ENCODE measurements at places on chromosomes 7 and 10. TPM values are rescaled to one million over a fixed set of nuclear protein-coding genes. Genes with fewer than 3 reads are reported as not detected.

Gene RASA4
- 33.9 TPM for total RNA-seq

Gene PLXNA4
- 8.2 TPM for total RNA-seq

Gene SCIN
- total RNA-seq: 3.1 TPM

Gene SPDYE11
- total RNA-seq: not detected

Gene SLC18A3
- not detected for total RNA-seq

Gene TLL2
- total RNA-seq: 0.30 TPM

Gene AOC1
- total RNA-seq: 2.7 TPM

Gene LRMDA
- total RNA-seq: 1.9 TPM

Gene TET1
- total RNA-seq: 2.1 TPM

Gene LAMTOR4
- total RNA-seq: 434 TPM

Gene FAM25C
- total RNA-seq: 113 TPM

Gene ACSM6
- total RNA-seq: 1.4 TPM

Gene AS3MT
- total RNA-seq: 3.9 TPM

Gene IL6
- total RNA-seq: 6.4 TPM

Gene LOXL4
- 2.3 TPM for total RNA-seq

DNA sequence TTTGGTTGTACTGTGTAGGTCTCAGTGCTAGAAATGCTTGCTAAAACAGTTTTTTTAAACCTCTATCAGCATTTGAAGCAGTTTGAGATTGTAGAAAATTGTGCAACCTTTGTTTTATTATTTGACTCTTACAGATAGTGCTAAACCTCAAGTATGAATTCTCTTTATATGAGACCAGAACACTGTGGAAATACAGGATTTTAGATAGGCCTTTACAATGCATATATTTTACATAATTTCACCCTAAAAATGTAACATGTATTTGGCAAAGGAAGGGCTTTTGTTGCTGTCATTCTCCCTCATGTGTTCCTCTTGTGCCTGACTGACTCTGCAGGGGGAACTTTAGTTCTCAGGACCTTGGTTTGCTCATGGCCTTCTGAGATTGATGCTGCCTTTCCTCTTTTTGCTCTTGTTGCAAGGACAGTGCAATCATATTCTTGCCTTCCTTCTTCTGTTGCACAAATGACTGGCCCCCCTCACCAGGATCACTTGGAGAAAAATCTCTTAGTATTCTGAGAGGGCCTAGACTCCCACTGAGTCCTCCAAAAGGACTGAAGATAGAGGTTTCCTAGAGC is 188.7 kb downstream of the PPP1R9A start:
- H3K4me3 ChIP-seq: no peak overlapping the region
- DNase-seq: no peak
- no peaks in the 10 kb centered on the region for H3K36me3 ChIP-seq
- no peaks in the 10 kb centered on the region for H3K27me3 ChIP-seq
- H3K4me1 ChIP-seq: no peaks in the 10 kb centered on the region
- H3K27ac ChIP-seq: no peak overlapping the region

- H3K4me3 ChIP-seq: peak overlapping the region; percentile 89
- peak overlapping the region; percentile 97 for H3K27ac ChIP-seq
- no peak for DNase-seq
- peaks cover 27% of the 10 kb centered on the region for H3K4me1 ChIP-seq
- no peaks in the 10 kb centered on the region for H3K27me3 ChIP-seq
These were observed 491 bp upstream of the AKAP9 start for GRCh38 chr7:91940171-91940570.

DNA sequence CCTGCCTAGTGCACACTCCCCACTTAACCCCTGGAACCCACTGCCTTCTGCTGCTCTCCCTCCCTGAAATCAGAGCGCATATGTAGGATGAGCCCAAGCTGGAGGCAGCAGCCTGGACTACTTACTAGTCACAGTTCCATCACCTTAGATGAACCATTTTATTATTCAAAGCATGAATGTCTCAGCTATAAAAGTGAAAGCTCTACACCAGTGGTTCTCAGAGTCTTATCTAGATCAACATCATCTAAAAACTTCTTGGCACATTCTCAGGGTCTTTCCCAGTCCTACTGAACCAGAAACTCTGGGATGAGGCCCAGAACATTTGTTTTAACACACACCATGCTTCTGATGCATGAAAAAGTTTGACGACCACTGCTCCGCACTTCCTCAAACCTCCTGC is 100.3 kb upstream of the ANK3 start:
- H3K4me1 ChIP-seq: peaks cover 8% of the 10 kb centered on the region
- H3K4me3 ChIP-seq: no peak overlapping the region
- no peaks in the 10 kb centered on the region for H3K36me3 ChIP-seq

DNA sequence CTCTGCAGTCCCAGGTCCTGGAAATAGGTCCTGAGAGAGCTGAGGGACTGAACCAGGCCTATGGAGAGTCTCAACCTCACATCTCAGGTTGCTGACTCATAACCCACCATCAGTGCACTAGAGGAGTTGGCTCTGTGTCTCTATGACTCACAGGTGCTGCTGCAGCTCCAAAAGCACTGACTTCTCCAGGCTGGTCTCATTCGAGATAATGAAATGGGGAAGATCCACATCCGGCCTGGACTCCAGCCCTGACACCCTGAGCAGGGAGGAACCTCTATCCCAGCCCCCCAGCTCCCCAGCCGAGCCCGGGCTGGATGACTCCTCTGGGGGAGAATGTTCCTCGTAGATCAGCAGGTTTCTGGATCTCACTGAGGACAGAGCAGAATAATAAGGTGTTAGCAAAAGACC is 35.5 kb upstream of the DGKI start:
- no peaks in the 10 kb centered on the region for H3K27me3 ChIP-seq
- H3K4me1 ChIP-seq: peaks cover 16% of the 10 kb centered on the region
- H3K27ac ChIP-seq: no peak overlapping the region
- H3K36me3 ChIP-seq: peaks cover 70% of the 10 kb centered on the region
- no peak for DNase-seq
- no peak overlapping the region for H3K4me3 ChIP-seq

DNA sequence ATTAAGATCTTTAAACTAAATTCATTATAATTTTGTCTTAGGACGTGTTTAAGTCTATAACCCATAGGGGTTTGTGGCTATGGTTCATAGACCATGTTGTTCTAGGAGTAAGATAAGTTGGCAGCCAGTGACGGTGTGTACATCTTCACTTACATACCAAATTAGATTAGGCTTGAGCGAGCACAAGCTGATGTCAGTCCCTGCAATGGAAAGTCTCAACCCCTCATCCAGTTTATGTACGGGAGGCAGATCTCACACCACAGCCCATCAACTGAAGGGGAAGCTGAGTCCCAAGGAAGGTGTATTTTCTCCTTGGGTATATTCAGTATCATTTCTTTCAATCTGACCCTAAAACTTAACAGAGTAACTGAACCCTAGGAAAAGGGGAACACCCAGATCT is 5.1 kb upstream of the SMC3 start:
- H3K27ac ChIP-seq: no peak overlapping the region
- no peaks in the 10 kb centered on the region for H3K36me3 ChIP-seq
- H3K4me3 ChIP-seq: no peak overlapping the region

DNA sequence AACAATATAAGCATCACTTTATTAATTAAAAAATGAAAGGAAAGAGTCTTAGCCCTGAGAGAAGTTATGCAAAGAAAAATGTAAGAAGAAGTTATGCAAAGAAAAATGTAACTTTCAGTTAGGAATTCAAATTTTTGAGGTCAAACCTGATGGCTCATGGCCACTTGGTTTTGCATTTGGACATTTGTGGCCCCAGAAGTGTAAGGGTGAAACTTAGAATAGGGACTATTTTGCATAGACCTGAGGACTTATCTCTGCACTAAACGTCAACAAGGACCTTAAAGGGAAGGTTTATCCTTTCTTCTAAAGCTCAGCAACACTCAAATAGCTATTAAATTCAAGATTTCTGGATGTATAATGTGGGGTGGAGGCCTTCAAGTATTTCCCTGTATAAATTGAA is 724.5 kb upstream of the POT1 start:
- no peak overlapping the region for H3K4me3 ChIP-seq
- DNase-seq: no peak
- H3K4me1 ChIP-seq: no peaks in the 10 kb centered on the region
- no peaks in the 10 kb centered on the region for H3K27me3 ChIP-seq
- H3K27ac ChIP-seq: no peak overlapping the region

GRCh38 chr10:129601737-129602136 is 134.7 kb downstream of the MGMT start:
- no peaks in the 10 kb centered on the region for H3K4me1 ChIP-seq
- no peaks in the 10 kb centered on the region for H3K36me3 ChIP-seq
- no peaks in the 10 kb centered on the region for H3K27me3 ChIP-seq

- H3K27me3 ChIP-seq: no peaks in the 10 kb centered on the region
- peaks cover 60% of the 10 kb centered on the region for H3K4me1 ChIP-seq
- H3K27ac ChIP-seq: peak overlapping the region; percentile 64
- no peak for DNase-seq
These were observed 61.3 kb downstream of the EGFR start for GRCh38 chr7:55080000-55080623.

GRCh38 chr10:119542357-119542987 is at the start of gene RGS10:
Gene RGS10 (minus strand): TSS chr10:119542719. CDS start chr10:119542638, 81 bp downstream.
- peak within 1 kb of the TSS; percentile 68 for H3K27ac ChIP-seq
- peak within 1 kb of the TSS; percentile 82 for H3K4me3 ChIP-seq
- peak; percentile 73 for DNase-seq
- peaks cover 37% of the 10 kb centered on the region for H3K4me1 ChIP-seq

- H3K4me3 ChIP-seq: peak overlapping the region; percentile 79
- H3K27ac ChIP-seq: peak overlapping the region; percentile 99
- no peaks in the 10 kb centered on the region for H3K27me3 ChIP-seq
- no peak for DNase-seq
These were observed 2.5 kb upstream of the ACBD5 start for GRCh38 chr10:27242951-27243551.

- H3K36me3 ChIP-seq: no peaks in the 10 kb centered on the region
- DNase-seq: no peak
- H3K4me3 ChIP-seq: no peak overlapping the region
- peaks cover 19% of the 10 kb centered on the region for H3K4me1 ChIP-seq
- no peak overlapping the region for H3K27ac ChIP-seq
These were observed 55.6 kb downstream of the GRB10 start for GRCh38 chr7:50727072-50727471.

DNA sequence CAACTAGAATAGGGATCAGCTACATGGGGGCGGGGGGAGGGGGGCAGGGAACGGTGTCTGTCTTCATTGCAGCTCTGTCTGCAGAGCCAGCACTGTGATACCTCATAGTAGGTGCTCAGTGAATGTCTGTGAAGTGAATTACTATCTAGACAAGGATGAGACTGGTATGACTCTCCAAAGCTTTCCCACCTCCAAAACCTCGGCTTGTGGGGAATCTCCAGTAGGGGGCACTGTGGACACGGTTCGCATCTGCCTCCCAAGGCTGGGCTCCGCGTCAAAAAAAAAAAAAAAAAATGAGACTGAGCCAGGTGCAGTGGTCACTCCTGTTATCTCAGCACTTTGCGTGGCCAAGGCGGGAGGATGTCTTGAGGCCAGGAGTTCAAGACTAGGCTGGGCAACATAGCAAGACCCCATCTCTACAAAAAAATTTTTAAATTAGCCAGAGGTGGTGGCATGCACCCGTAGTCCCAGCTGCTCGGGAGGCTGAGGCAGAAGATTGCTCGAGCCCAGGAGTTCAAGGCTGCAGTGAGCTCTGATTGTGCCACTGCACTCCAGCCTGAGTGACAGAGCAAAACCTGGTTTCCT is 9.6 kb downstream of the TRIM56 start:
- H3K27ac ChIP-seq: no peak overlapping the region
- peaks cover 16% of the 10 kb centered on the region for H3K36me3 ChIP-seq
- no peak for DNase-seq
- no peaks in the 10 kb centered on the region for H3K27me3 ChIP-seq
- peaks cover 12% of the 10 kb centered on the region for H3K4me1 ChIP-seq

DNA sequence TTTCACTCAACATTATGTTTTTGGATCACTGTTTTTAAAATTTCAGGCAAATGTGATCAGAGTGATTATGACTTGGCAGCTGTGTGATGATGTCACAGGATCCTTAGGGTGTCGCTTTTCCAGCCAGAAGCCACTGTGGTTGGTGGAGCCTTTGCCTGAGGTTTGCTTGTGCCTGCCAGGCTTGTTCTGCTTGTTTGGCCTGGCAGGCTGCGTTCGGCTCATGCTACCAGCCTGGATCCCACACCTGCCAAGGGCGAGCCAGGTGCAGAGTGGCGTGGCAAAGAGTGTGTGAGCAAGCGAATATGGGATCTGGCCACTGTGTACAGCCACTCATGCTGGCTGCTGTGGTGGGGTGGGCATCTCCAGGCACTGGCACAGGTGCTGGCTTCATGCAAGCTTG is 55.7 kb downstream of the ADK start:
- H3K4me1 ChIP-seq: peaks cover 29% of the 10 kb centered on the region
- H3K36me3 ChIP-seq: no peaks in the 10 kb centered on the region
- peak overlapping the region; percentile 81 for H3K27ac ChIP-seq
- no peak for DNase-seq
- no peak overlapping the region for H3K4me3 ChIP-seq
- no peaks in the 10 kb centered on the region for H3K27me3 ChIP-seq

DNA sequence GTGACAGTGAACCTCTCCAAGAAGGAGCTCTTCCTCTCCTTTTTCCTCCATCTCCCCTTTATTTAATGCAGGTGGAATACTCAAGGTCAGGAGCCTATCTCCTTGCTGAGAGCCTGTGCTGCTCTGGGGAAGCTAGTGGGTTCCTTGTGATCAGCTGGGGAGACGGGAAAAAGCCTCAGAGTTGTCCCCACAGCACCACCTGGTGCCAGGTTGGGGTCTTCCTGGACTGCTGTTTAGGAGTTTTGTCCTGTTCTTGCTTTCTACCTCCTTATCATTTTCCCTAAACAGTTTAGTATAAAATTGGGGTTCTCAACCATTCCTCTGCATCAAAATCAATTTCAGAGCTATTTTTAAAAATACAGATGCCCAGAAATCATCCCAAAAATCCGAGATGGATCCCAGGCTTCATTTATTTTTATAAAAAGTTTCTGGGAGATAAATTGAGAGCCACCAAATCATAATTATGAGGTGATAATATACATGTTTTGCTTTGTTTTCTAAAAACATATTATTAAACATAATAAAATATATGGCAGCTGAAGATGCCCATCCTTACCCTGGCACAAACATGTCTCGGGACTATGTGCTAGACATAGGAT is 44.3 kb downstream of the MACC1 start:
- H3K4me1 ChIP-seq: no peaks in the 10 kb centered on the region
- H3K4me3 ChIP-seq: no peak overlapping the region
- H3K27ac ChIP-seq: no peak overlapping the region
- H3K27me3 ChIP-seq: no peaks in the 10 kb centered on the region
- H3K36me3 ChIP-seq: no peaks in the 10 kb centered on the region
